ENCODE measurements at places on chromosomes 5 and 9.

DNA sequence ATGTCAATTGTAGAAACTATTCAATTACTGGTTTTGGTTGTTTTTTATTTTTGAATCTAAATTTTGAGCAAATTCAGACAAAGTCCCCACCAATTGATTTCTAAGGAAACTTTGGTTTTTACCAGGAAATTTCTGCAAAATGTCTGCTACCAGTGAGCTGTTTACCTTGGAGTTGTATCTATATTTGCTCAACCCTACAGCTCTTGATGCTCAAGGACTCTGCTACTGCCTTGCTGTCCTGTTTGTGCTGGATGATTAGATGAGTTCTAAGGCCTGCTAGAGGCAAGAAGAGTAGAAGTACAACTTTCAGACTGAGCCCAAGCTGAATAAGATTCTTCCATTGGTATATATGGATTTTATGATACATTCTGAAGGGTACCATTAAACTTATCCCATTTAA is 42.6 kb upstream of the KIF2A start:
- no peak for DNase-seq

- DNase-seq = no peak
Measured at GRCh38 chr9:94101162-94101853, 17.0 kb downstream of the PTPDC1 start.

GRCh38 chr5:147403651-147404640 is 105.9 kb downstream of the DPYSL3 start:
- peak; percentile 91 for DNase-seq

DNA sequence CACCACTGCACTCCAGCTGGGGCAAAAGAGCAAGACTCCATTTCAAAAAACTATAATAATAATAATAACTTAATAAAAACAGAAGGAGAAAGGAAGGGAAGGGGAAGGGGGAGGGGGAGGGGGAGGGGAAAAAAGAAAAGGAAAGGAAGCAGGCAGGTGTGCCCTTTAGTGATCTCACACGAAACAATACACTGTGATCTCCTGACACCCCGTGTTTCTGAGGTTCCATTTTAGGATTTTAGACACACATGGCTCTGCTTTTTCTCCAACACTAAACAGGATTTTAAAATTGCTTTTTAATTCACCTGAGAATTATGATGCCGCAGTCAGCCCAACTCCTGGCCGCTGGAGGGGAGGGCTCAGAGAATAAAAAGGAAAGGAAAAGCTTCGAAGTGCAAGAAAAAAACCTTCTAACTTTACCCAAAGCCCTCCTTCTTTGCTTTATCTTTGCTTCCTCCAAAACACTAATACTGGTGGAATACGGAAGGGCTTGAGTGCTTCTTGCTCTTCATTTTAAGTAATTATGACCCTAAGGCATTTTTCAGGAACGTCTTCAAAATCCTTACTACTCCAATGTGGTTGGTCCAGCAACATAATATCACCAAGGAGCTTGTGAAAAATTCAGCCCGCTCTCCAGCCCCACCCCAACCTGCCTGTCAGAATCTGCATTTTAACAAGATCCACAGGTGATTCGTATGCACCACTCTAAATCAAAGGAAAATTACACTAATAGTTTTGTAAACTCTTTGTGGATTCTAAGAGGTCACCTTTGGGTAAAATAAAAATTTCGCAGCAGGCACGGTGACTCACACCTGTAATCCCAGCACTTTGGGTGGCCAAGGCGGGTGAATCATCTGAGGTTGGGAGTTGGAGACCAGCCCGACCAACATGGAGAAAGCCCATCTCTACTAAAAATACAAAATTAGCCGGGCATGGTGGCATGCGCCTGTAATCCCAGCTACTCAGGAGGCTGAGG is 66.0 kb downstream of the MYO10 start:
- DNase-seq = no peak

DNA sequence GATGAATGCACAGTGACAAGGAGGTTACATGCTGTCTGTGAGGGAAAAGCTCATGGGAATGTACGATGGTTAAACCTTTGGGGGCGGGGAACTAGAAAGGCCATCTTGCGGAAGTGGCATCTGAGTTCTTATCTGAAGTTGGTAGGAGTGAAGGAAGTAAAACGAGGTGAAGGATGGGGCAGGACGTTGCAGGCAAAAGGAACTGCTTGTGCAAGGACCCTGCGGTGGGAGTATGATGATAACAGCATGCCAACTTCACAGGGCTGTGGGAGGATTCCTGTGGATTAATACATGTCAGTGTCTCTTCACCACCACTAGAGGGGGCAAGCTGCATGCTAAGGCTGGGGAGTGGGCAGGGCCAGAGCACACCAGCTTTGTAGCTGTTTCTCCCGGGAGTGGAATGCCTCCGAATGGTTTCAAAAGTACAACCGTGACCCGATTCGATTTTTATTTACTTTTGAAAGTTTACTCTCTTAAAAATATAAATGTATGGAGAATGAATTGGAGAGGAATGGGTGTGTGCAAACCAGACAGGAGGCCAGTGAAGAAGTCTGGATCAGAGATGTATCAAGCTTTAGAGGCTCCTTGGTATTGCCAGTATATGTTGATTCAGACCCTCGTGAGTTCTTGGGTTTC is 62.5 kb downstream of the CYFIP2 start:
- DNase-seq = peak; percentile 68

DNA sequence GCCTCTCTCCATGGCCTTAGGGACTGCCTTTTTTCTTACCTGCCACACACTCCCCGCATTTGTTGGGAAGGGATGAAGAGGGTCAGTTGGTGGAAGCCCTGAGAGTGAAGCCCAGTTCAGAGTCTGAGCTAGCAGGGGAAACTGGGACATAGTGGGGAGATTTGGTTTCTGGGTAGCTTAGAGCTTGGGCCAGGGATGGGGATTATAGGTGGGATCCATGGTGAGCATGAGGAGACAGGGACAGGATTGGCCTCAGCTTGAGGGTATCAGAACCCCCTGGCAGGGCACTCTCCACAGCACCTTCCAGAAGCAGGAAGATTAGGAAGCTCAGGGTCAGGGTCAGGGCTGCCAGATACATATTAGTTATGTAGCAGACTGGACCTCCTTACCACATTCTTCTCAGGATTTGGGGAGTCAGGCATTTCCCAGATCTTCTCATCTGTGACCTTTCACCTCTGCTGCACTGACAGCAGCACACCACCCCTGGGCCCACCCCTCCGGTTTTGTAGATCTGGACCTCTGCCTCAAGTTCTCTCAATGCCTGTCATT is 17.9 kb downstream of the OR13J1 start:
- DNase-seq = no peak

DNA sequence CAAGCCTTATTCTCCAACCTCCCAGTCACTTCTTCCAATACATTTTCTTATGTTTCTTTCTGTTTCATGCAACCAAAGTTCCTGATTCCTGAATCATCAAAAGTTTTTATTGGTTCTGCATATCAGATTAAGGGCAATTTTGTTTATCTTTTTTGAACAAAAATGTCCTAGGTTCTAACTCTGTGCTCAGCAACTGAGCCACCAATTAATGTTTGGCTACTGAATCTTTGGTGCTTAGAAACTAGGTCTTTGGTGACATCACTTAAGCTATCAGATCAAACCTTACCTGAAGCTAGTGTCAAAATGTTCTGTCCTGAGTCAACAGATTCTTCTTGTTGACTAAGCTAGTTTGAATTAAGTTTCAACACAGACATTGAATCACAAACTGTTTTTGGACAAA is 56.1 kb downstream of the FGF18 start:
- no peak for DNase-seq

DNA sequence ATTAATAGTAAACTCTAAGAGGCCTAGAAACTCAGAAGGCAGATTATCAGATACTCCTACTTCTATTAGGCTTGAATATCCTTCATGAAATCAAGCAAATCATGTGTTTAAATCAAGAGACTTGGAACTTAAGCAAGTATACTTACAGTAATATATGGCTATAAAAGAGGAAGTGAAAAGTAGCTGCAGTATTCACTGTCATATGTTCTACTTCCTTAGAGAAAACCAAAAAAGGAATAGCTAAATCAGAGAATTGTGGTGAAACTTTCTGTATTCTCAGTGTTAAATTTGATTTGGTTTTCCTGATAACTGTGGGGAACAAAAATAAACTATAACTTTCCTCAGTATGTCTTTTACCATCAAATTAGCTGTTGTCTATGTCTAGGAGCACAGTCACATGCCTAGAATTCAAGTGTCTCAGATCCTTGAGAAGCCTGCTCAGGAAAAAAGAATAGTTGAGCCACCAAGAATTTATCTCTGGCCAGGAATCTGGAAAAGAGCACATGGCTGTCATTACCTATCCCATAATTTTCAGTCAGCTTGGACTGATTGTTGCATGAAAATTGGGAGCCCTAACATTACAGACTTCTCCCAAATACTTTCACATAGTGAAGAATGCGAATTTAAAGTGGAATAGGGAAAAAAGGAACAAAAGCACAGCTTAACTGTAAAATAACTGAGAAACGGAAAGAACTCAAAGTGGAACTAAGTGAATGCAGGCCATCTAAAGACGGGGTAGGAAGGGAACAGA is 1.7 kb downstream of the FKBP15 start:
- DNase-seq = no peak

DNA sequence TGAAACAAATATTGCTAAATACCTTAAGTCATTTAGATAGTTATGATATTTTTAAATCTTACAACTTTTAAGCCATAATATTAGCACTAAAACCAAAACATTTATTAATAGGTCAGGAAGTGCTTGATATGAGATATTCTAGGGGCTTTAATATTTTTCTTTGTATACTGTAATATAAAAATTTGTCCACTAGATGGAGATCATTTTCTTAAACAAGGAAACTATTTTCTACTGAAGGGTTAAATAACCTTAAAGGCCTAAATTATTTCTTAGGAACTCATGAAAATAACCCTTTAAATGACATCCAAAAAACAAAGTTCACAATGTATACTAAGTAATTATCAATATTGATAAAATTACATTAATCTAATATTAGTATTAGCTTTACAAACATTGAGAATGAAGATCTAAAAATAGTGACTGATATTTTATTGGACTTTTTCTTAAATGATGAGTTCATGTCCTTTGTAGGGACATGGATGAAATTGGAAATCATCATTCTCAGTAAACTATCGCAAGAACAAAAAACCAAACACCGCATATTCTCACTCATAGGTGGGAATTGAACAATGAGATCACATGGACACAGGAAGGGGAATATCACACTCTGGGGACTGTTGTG is 635.7 kb downstream of the RAB3C start:
- DNase-seq = no peak

DNA sequence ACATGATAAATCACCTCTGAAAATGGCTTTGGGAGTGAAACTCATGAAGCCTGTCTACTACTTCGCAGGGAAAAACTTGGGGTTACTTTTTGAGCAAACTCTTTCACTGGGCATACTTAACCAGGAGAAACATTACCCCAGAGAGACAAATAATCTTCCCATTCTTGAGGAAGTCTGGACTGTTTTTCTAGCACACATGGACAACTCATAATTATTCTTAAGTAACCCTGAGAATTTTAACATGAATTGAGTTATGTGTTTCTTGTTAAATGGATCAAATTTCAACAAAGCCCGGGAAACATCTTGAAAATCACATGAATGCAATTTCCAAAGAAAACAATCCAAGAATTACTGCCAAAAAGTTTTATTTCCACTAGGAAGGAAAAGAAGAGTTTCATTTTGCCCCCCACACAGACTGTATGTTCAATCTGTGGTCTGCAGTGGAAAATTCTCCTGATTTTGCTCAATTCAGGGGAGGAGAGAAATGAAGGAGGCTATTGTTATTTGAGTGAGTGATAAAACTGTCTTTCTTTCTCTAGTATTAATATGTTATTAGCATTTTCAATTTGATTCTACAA is 564.8 kb upstream of the CLINT1 start:
- no peak for DNase-seq

DNA sequence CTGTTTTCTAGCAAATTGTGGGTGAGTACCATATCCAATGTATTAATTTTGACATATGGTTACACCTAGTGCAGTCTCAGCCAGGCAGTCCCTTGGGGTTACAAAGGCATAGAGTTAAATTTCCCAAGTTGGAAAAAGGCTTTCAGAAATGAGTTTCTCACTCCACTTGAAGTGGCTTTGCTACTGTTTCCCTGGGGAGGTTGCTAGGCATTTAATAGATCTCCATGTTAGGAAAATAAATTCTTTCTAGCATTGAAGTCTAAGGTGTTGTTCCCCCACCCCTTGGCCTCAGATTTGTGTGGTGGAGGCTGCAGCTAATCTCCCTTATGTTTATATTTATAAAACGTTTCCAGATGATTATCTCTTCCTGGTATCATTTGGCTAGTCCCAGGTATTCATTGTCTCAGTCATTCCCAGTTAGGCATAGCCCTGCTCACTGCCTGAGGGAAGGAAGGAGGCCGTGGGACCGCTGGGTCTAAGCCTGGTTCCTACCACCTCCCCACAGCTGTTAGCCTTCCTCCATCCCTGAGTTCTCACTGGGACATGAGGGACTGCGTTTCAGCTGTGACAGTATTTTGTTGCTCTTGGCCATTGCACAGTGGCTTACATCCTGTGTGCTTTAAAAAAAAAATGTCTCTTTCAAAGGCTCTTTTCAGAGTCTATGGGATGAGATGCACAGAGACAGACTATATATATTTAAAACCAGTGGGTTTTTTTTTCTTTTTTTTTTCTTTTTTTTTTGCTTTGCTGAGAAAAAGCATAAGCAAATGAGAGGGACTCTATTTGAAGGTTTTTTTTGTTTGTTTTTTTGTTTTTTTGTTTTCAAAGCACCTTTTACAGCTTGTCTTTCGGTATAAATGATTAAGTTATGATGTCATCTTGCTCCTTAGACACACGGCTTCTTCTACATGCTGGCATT is 121.5 kb downstream of the MAST4 start:
- DNase-seq = no peak

GRCh38 chr9:72856972-72857623 is 95.8 kb downstream of the ALDH1A1 start:
- DNase-seq = no peak

DNA sequence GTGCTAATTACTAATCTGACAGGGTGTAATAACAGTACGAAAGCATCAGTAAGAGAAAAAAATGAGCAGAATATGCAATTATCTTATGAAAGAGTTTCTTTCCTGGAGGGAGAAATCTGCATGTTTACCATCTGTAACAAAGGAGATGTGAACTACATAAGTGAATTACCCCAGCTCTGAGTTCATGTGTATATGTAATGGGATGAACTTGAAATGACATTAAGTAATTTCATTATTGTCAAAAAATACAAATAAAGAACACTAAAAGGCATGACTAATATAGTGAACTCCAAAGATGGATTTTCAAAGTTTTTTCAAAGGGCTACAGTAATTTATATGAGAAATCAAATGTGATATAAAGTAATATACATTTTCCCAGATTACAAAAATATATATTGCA is 944.0 kb downstream of the MAT2B start:
- DNase-seq = no peak

DNA sequence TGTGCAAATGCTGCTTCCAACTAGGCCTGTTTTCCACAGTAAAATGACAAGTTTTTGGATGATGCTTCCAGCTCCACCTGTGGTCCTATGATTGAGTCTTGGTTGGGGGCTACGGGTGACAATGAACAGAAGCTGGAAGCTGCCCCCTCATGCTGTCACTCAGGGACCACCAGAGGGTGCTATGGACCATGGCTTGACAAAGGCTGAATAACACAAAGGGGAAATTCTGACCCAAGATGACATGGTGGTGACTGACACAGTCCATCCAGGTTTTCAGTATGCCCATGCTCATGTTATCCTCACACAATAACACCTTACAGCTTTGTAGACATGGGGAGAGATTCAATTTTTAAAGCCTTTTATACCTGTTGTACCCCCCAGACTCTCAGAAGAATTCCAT is 23.9 kb upstream of the SAP30L start:
- DNase-seq = no peak

All from right atrium auricular region (tissue), 2 donors.